ENCODE measurements at places on chromosomes 3 and 15.

- DNase-seq: no peak
Measured at GRCh38 chr15:40420793-40421192, 15.2 kb downstream of the IVD start.

GRCh38 chr3:59555593-59556315 lies 505.9 kb upstream of the CFAP20DC start:
- DNase-seq: no peak

GRCh38 chr15:87710406-87710805 lies 546.1 kb downstream of the NTRK3 start:
- DNase-seq: no peak

- DNase-seq: no peak
Measured at GRCh38 chr3:115169808-115170207, 22.7 kb upstream of the ZBTB20 start.

DNA sequence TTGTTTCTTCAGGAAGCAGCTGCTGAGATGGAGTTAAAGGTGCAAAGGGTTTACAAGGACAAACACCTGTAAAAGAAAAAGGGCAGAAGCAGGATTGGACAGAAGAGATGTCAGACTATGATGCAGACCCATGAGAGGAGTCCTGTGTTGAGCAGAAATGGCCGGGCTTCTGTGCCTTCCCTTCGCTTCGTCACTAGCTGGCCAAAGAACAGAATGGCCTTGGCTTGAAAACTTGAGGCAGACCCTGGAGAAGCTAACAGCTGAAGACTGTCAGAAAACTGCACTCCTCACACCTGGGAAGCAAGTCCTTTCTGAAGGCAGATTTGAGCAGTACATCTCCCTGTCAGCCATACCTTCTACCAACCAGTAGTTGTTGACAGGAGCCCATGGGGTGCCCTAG lies 8.4 kb upstream of the NMNAT3 start:
- no peak for DNase-seq

GRCh38 chr3:133124511-133124910 lies 86.3 kb downstream of the TMEM108 start:
- DNase-seq: no peak

DNA sequence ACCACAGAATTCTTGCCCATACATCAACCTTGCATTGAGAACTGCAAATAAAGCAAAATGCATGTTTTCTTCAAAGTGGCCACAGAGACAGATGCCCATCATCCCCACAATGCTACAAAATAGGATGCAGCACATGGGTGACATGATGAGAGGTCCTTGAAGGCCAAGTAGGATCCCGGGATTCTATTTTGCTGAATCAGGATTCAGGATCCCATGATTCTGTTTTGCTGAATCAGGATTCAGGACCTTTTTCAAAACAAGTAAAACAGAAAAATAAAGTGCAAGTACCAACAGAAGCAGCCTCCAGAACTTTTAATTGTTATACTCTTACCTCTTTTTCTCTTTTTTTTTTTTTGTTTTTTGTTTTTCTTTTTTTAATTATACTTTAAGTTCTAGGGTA lies 242.1 kb upstream of the NR2E3 start:
- DNase-seq: no peak

GRCh38 chr15:44584162-44584749 lies 47.3 kb downstream of the EIF3J start:
- DNase-seq: peak; percentile 18

DNA sequence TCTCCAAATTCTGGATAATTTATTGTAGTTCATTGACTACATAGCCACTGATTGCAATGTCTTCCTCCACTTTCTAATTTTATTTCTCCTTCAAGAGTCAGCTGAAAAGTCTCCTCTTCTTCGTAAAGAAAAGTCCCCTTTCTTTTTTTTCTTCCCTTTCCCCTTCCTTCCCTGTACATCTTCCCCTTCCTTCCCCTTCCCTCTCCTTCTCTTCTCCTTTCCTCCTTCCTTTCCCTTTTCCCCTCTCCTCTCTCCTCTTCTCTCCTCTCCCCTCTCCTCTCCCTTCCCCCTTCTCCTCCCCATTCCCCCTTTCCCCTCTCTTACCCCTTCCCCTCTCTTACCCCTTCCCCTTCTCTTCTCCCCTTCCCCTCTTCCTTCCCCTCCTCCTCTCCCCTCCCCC lies 8.8 kb upstream of the MGA start:
- DNase-seq: no peak

GRCh38 chr3:160009525-160009924 lies 20.9 kb downstream of the IL12A start:
- no peak for DNase-seq

- DNase-seq: peak; percentile 50
Measured at GRCh38 chr3:50345586-50346234, at the start of gene ZMYND10. Gene ZMYND10 (minus strand): TSS chr3:50345732. CDS start chr3:50345579, 153 bp downstream.

All from stimulated activated CD8-positive, alpha-beta memory T cell treated with anti-CD3 and anti-CD28 coated beads, Interleukin-7, amount 100 ng/mL, for 1 hour (primary cell).